H9 (cell line): ENCODE measurements at places on chromosomes 3 and 15. TPM values are rescaled to one million over a fixed set of nuclear protein-coding genes. Genes with fewer than 3 reads are reported as not detected.

DNA sequence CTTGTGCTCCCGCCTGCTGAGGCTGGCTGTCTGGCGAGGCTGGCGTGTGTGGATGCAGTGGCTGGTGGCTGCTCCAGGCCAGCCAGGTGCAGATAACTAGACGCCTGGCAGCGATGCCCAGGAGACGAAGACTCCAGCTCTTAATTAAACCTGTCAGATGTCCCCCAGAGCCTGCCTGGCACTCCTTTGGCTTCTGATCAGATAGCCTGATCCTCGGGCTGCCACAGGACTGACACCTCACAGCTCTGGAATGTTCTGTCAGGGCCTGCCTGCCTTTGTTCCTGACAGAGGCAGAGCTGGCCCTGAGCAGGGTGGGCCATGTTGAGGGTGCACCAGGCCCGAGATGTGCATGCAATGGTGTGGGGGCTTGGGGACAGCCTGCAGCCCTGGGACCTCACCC is 36.5 kb downstream of the PLXNA1 start:
- H3K4me1 ChIP-seq: no peaks in the 10 kb centered on the region
- no peak for DNase-seq
- H3K36me3 ChIP-seq: peaks cover 48% of the 10 kb centered on the region
- no peak overlapping the region for H3K27ac ChIP-seq
- no peak overlapping the region for H3K4me3 ChIP-seq

DNA sequence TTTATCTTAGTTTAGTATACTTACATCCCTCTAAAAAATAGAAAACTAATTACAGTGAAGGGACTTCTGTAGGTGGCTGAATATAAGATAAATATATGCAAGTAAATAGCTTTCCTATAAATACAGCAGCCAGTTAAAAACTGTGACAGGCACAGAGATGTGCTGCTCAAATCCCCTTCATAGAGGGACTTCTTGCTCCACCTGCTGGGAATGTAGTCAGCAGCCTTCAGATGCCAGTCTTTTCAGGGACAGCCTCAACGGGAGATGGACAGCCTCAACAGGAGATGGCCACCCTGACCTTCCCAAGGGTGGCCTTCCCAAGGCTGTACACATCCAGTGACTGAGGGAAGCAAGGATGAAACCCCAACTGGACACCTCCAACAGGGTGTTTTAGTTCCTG is 15.7 kb upstream of the PRR23E start:
- H3K27ac ChIP-seq: no peak overlapping the region
- H3K4me1 ChIP-seq: no peaks in the 10 kb centered on the region; the same call in 1 of the 2 replicates

GRCh38 chr3:177119829-177120228 is 77.5 kb downstream of the TBL1XR1 start:
- no peaks in the 10 kb centered on the region; the same call in 1 of the 2 replicates for H3K4me1 ChIP-seq
- H3K4me3 ChIP-seq: no peak overlapping the region
- H3K27ac ChIP-seq: no peak overlapping the region
- H3K36me3 ChIP-seq: no peaks in the 10 kb centered on the region
- DNase-seq: no peak

- H3K4me3 ChIP-seq: no peak overlapping the region
- H3K36me3 ChIP-seq: no peaks in the 10 kb centered on the region
- H3K27ac ChIP-seq: no peak overlapping the region
- H3K4me1 ChIP-seq: peaks cover 4% of the 10 kb centered on the region
- no peaks in the 10 kb centered on the region for H3K27me3 ChIP-seq
Observed at GRCh38 chr3:131701153-131701770, 198.5 kb upstream of the MRPL3 start.

- H3K4me1 ChIP-seq: peaks cover 5% of the 10 kb centered on the region; the same call in 1 of the 2 replicates
- no peaks in the 10 kb centered on the region for H3K36me3 ChIP-seq
- no peak for DNase-seq
- H3K4me3 ChIP-seq: no peak overlapping the region; the same call in 2 of the 3 replicates
- no peak overlapping the region for H3K27ac ChIP-seq
Observed at GRCh38 chr3:159861369-159861987, 127.2 kb upstream of the IL12A start.

DNA sequence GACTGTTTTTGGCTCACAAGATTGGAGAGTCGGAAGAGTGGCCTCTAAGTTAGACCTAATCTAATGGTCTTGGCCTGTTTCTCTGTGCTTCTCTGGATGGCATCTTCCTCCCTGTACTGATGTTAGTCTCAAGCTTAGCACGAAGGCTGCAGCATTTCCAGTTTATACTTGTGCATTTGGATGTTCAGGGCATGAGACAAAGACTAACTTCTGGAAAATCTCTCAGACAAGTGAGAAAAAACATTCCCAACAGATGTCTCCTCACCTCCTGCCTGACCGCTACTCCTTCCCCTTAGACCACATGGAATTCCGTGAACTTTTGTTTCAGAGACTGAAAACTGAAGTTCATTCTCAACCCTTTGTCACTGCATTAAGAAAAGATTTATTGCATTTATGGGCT is 410.8 kb upstream of the MCTP2 start:
- no peaks in the 10 kb centered on the region; the same call in 1 of the 2 replicates for H3K4me1 ChIP-seq
- no peak for DNase-seq
- no peaks in the 10 kb centered on the region for H3K27me3 ChIP-seq
- no peak overlapping the region for H3K27ac ChIP-seq
- H3K36me3 ChIP-seq: peaks cover 7% of the 10 kb centered on the region; the same call in 2 of the 3 replicates

- no peaks in the 10 kb centered on the region for H3K36me3 ChIP-seq
- no peak for DNase-seq
- no peak overlapping the region for H3K4me3 ChIP-seq
- H3K27me3 ChIP-seq: no peaks in the 10 kb centered on the region
Observed at GRCh38 chr3:120299403-120299802, 14.4 kb upstream of the GPR156 start.

DNA sequence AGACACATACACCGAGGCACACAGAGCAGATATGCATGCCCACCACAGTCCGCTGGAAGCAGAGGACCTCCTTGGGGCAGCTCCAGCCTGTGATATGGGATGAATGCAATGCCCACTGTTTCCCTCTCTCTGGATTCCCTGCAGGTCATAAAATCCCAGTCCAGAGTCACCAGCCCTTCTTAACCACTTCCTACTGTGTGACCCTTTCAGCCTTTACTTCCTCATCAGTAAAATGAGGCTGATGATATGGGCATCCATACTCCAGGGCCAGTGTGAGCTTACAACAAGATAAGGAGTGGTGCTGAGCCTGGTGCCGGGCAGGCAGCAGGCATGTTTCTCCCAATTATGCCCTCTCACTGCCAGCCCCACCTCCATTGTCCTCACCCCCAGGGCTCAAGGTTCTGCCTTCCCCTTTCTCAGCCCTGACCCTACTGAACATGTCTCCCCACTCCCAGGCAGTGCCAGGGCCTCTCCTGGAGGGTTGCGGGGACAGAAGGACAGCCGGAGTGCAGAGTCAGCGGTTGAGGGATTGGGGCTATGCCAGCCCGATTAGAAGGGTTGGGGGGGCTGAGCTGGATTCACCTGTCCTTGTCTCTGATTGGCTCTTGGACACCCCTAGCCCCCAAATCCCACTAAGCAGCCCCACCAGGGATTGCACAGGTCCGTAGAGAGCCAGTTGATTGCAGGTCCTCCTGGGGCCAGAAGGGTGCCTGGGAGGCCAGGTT is at the start of gene GNAT1:
Gene GNAT1, plus strand, starts transcription at position 675 of the 725 bp plus-strand sequence. CDS start 116 bp downstream, outside the sequence.
- no peak for DNase-seq
- no peaks in the 10 kb centered on the region for H3K4me1 ChIP-seq
- no peak within 1 kb of the TSS for H3K27ac ChIP-seq
- no peak within 1 kb of the TSS for H3K4me3 ChIP-seq

GRCh38 chr3:151818361-151818760 is 4.4 kb downstream of the AADAC start:
- H3K27me3 ChIP-seq: no peaks in the 10 kb centered on the region
- no peaks in the 10 kb centered on the region for H3K4me1 ChIP-seq
- no peaks in the 10 kb centered on the region for H3K36me3 ChIP-seq
- no peak for DNase-seq
- no peak overlapping the region for H3K4me3 ChIP-seq

DNA sequence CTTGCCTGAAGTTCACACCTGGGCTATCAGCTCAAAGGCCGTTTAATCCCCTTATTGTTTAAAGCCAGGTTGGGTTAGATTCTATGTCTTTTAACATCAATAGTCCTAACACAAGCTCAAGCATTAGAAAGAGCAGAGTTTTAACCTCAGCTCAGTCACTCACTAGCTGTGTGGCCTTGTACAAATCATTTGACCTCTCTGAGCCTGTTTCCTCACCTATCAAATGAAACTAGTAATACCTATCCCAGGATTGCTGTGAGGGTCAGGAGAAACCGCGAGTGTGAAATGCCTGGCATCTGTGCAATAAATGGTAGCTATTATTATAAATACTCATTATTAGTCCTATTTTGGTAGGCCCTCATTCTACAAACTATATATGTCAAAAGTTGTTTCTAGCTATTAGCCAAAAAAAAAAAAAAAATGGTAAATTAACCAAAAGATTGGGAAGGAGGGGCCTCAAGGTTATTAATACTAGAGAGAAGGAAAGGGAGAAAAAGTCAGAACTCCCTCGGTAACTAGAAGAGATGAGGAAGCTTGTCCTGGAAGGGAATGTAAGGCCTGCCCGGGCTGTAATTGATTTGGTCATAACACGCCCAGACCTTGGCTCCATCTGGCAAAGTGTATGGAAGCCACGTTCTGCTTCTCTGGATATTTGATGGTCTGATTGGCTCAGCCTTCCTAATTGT is 510.5 kb upstream of the PROK2 start:
- DNase-seq: no peak
- no peak overlapping the region for H3K27ac ChIP-seq
- no peaks in the 10 kb centered on the region for H3K36me3 ChIP-seq
- no peaks in the 10 kb centered on the region for H3K27me3 ChIP-seq

GRCh38 chr3:175619369-175619768 is 760.2 kb downstream of the NAALADL2 start:
- DNase-seq: no peak
- no peak overlapping the region for H3K27ac ChIP-seq
- no peak overlapping the region for H3K4me3 ChIP-seq
- H3K27me3 ChIP-seq: no peaks in the 10 kb centered on the region

- no peak for DNase-seq
- H3K27ac ChIP-seq: no peak overlapping the region
- H3K4me1 ChIP-seq: no peaks in the 10 kb centered on the region
- no peaks in the 10 kb centered on the region for H3K36me3 ChIP-seq
- H3K4me3 ChIP-seq: no peak overlapping the region
- no peaks in the 10 kb centered on the region for H3K27me3 ChIP-seq
Observed at GRCh38 chr15:93985176-93985575, 246.2 kb upstream of the MCTP2 start.

GRCh38 chr3:69120879-69121464 is 1.4 kb downstream of the LMOD3 start:
- H3K27ac ChIP-seq: no peak overlapping the region
- H3K4me1 ChIP-seq: no peaks in the 10 kb centered on the region; the same call in 1 of the 2 replicates
- no peak overlapping the region for H3K4me3 ChIP-seq
- no peaks in the 10 kb centered on the region for H3K27me3 ChIP-seq
- DNase-seq: peak; percentile 82

DNA sequence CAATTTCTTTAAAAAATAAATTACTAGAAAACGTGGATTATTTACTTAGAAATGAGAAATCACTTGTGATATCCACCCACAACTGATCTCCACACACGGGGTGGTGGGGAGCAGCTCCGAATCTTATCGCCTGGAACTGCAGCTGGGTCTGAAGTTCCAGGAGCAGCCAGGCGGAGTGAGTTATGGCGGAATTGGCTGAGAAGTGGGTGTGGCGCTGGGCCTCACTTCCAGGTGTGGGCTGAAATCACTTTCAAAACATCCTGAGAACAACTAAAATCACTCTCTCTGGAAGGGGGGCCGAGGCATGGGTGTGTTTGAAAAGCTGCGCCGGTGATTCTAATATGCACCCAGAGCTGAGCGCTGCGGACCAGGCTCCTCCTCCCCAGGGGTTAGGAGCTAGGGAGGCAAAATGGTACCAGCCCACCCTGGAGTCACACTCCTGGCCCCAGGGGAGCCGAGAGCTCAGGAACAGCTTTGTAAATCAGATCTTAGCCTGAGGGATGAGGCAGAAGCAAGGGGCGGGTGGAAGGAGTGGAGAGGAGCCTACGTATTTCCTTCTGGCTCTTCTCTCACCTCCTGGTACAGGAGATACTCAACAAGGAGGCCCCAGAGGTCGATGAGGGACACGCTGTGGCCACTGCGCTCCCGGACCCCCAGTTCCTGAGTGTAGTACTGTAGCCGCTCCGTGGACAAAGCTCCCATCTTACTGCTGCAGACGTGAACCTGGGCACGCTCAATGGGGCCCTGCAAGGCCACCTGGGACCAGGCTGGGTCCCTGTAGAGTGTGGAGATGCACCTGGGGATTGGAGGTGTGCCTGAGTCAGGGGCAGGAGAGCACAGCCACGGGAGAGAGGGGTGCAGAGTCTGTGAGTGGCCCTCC is 9.6 kb downstream of the PLA2G4F start:
- no peaks in the 10 kb centered on the region for H3K27me3 ChIP-seq
- H3K4me1 ChIP-seq: no peaks in the 10 kb centered on the region
- no peak overlapping the region for H3K4me3 ChIP-seq
- DNase-seq: peak; percentile 23
- no peak overlapping the region for H3K27ac ChIP-seq
- H3K36me3 ChIP-seq: peaks cover 2% of the 10 kb centered on the region; the same call in 1 of the 3 replicates

DNA sequence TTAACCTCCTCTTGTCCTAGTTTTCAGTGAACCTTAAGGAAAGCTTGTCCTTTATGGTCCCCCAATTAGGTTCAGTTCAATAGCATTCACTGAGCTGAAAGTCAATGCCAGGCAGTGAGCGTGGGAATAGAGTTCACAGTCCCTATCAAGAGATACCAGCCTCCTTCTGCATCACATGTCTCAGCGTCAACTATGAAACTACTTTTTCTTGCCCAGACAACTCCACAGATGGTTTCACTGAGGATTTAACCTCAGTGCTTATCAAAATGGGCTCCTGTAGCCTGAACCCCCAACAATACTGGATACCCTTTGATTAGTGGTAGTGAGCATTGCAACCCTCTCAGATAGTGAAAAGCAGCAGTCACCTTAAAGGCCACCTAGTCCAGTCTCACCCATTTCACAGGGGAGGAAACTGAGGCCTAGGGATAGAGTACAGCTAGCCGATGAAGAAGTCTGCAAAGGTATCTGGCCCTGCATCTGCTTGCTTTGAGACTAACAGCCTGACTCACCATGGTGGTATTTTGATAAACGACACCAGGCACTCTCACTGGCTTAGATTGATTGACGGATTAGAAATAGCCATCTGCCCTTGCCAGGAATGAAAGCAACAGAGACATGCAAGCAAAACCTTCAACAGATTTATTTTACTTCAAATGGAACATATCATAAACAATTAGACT is 1.6 kb upstream of the UBA3 start:
- no peaks in the 10 kb centered on the region for H3K27me3 ChIP-seq
- peaks cover 1% of the 10 kb centered on the region; the same call in 2 of the 3 replicates for H3K36me3 ChIP-seq
- no peak overlapping the region for H3K27ac ChIP-seq
- H3K4me3 ChIP-seq: peak overlapping the region; percentile 47; the same call in 1 of the 3 replicates
- peaks cover 6% of the 10 kb centered on the region; the same call in 1 of the 2 replicates for H3K4me1 ChIP-seq
- peak; percentile 36 for DNase-seq

- no peaks in the 10 kb centered on the region for H3K27me3 ChIP-seq
- no peaks in the 10 kb centered on the region for H3K36me3 ChIP-seq
Observed at GRCh38 chr3:53672981-53673380, 173.2 kb downstream of the CHDH start.

Gene MYZAP
- 0.63 and 0.72 TPM in 2 replicates for total RNA-seq

Gene PLS1
- 20.0 and 20.4 TPM in 2 replicates for total RNA-seq

Gene HAPLN3
- total RNA-seq: 41.7 and 42.4 TPM in 2 replicates

Gene CISH
- 1.7 and 2.2 TPM in 2 replicates for total RNA-seq

Gene LCTL
- total RNA-seq: 1.8 and 2.3 TPM in 2 replicates

Gene XPC
- total RNA-seq: 25.6 and 30.3 TPM in 2 replicates

Gene GOLGA6L7
- not detected in 2 replicates for total RNA-seq

Gene SI
- total RNA-seq: not detected in 2 replicates

Gene HMCES
- 51.2 and 52.4 TPM in 2 replicates for total RNA-seq

Gene RCN2
- total RNA-seq: 134 and 139 TPM in 2 replicates
